ENCODE measurements at places on chromosomes 12 and 14.

- DNase-seq = no peak
Observed at GRCh38 chr14:78455896-78456435, 285.8 kb downstream of the NRXN3 start.

GRCh38 chr12:115421350-115421749, 737.4 kb upstream of the TBX3 start:
- no peak for DNase-seq

- no peak for DNase-seq
Observed at GRCh38 chr14:74147571-74147970, 62.8 kb downstream of the LIN52 start.

- DNase-seq = no peak
Observed at GRCh38 chr12:3078086-3078820, 1.1 kb downstream of the TSPAN9 start.

GRCh38 chr12:90030726-90031125, 322.1 kb upstream of the ATP2B1 start:
- peak; percentile 9 for DNase-seq

GRCh38 chr12:931591-931990, 17.9 kb downstream of the RAD52 start:
- DNase-seq = no peak

- DNase-seq = no peak
Observed at GRCh38 chr12:124015494-124016461, 42.8 kb downstream of the ZNF664 start.

GRCh38 chr12:110501399-110501751, 536 bp downstream of the VPS29 start:
- peak; percentile 62 for DNase-seq

DNA sequence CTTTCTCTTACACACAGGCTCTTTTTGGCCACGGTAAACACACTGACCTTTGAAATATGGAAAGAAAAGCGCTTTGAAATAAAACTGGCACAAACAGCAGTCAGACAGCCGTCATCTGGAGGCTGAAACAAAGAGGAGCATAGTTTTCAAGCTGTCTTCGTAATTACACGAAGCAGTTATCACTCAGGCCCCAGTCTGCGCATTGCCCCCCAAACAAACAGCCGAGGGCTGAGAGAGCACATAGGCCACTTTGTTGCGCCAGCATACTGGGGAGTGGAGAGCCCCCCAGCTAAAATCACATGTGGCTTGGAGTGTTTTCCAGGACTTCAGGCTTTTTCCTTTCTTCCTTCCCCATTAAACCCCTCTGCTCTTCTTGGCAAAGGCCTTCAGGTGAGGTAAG, 142.9 kb upstream of the BTG1 start:
- DNase-seq = no peak

- DNase-seq = no peak
Observed at GRCh38 chr12:34406228-34406995, 384.1 kb downstream of the ALG10 start.

GRCh38 chr12:72612171-72612570, 340.0 kb downstream of the TRHDE start:
- no peak for DNase-seq

GRCh38 chr14:39382463-39382862, 49.8 kb downstream of the FBXO33 start:
- DNase-seq = no peak

DNA sequence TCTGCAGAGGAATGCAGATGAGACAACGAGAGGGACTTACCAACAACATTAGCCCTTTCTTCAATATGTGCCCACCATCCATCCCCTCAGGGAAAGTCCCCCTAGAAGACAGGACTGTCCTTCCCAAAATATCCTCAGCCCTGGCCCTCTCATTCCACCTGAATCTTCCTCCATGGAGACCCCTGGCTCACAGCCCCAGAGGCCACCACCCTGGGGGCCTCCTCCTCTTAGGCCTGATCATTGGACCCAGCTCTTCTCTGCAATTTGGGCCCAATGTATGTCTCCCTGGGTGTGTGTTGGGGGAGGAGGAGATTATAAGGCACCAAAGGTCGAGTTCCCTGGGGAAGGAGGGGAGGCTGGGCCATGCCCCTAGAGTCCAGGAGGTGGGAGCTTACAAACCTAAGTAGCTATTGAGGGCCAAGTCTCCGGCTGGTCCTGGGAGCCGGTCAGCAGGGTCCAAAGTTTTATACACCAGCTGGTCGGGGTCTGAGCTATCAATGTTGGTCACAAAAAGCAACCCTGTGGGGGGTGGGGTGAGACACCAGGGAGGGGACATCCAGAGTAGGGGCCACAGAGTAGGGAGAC, 8.1 kb downstream of the ITGA7 start:
- no peak for DNase-seq

- DNase-seq = no peak
Observed at GRCh38 chr14:47730296-47730695, 54.9 kb upstream of the MDGA2 start.

DNA sequence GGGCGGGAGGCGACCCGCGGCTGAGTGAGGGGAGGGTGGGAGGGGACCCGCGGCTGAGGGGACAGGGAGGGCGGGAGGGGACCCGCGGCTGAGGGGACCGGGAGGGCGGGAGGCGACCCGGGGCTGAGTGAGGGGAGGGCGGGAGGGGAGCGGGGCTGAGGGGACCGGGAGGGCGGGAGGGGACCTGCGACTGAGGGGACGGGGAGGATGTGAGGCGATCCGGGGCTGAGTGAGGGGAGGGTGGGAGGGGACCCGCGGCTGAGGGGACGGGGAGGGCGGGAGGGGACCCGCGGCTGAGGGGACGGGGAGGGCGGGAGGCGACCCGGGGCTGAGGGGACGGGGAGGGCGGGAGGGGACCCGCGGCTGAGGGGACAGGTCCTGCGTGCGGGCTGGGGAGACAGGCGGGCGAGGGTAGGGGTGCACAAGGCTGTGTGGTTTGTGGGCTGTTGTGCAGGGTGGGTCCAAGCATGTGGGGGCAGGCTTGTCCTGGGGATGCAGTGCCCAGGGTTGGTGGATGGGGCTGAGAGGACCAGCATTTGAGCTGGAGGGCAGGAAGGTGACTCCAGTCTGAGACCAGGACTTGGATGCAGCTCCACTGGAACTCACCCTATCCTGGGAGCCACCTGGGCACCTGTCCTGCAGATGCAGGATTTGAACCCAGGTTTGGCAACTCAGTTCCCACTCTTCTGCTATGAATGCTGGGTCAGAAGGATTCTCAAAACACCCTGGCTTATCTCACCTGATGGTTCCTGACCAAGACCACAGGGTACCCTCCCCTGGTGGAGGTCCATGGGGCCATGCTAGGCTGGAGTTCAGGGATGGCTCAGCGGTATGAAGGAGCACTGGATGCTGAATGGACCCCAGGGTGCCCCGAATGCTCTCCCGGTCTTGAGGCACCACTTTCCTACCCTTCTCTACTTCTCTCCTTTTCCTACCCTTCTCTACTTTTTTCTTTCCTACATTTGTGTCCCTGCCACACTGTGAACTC, 9.4 kb downstream of the PLD4 start:
- DNase-seq = no peak

- peak; percentile 63 for DNase-seq
Observed at GRCh38 chr12:12616512-12617310, 5.0 kb downstream of the CREBL2 start.

- no peak for DNase-seq
Observed at GRCh38 chr12:91947459-91947858, 198.2 kb downstream of the BTG1 start.

DNA sequence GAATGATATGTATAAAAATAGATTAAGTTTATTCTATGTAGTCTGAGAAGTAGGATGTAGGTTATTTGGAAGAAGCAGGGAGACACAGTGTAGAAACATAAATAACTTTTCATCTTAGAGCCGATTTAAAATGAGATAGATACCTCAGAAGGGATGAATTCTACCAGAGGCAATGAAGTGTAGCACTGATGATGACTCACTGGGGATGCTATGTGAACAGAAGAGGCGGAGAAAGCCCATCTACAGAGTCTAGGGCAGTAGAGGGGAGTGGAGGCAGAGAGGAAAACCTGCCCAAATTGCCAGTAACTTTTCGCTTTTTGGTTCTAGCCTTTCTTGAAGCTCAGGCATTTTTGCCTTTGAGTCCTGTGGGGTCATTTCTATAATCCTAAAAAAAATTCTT, 451.8 kb downstream of the ATP23 start:
- no peak for DNase-seq

DNA sequence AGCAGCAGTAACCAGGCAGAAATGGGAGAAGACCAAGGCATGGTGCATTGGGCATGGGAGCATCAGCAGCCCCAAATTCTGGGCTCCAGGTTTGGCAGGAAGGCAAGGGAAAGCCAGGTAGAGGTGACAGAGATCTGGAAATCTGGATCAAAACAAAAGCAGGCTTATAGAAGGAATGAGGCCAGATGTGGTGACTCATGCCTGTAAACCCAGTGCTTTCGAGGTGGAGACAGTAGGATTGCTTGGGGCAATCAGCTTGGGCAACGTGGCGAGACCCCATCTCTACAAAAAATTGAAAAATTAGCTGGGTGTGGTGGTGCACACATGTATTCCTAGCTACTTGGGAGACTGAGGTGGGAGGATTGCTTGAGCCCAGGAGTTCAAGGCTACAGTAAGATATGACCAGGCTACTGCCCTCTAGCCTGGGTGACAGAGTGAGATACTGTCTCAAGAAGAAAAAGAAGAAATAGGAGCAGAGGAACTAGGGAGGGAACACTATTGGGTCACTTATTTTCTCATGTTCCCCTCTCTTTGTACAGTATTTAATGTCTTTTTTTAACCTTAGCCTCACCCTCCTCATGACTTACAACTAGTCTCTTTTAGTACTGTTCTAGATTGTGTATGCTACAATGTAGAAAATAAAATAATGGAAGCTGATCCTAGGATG, 25.1 kb downstream of the SLC4A8 start:
- no peak for DNase-seq

DNA sequence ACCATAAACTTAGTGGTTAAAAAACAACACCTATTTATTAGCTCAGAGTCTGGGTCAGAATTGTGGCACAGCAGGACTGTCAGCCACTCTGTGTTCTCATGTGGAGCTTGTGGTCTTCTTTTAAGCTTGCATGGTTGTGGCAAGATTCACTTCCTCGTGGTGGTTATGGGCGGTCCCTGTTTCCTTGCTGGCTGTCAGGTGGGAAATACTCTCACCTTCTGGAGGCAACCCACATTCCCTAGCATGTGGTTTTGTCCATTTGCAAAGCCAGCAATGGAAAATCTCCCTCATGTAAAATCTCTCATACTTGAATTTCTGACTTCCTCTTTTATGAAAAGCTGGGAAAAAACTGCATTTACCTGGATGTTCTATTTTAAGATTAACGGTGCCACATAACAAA, 229.8 kb downstream of the ALX1 start:
- no peak for DNase-seq

Measured in cerebellar cortex (tissue), 1 donor.